ENCODE measurements at places on chromosomes 2 and 18. TPM values are rescaled to one million over a fixed set of nuclear protein-coding genes. Genes with fewer than 3 reads are reported as not detected.

CD207 gene
- total RNA-seq: not detected

REEP1 gene
- total RNA-seq: 1.8 TPM

PRSS56 gene
- 0.09 TPM for total RNA-seq

PCARE gene
- total RNA-seq: 0.22 TPM

CRYGC gene
- not detected for total RNA-seq

DSC2 gene
- total RNA-seq: 64.7 TPM

SH3RF3 gene
- total RNA-seq: 2.5 TPM

NEU2 gene
- not detected for total RNA-seq

DNA sequence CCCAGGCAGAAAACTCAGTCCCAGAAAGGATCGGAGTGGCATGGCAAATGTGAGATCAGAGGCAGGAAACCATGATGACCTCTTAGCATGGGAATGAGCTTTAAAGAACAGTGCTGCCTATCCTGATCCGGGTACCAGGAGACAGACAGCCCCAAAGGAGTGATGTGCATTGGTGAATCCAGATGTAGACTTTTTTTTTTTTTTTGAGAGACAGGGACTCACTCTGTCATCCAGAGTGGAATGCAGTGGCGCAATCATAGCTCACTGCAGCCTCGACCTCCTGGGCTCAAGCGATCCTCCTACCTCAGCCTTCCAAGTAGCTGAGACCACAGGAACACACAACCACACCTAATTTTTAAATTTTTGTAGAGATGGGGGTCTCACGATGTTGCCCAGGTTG is 122.7 kb downstream of the VAPA start:
- DNase-seq: no peak

GRCh38 chr2:76584474-76584873 is 873.8 kb upstream of the GCFC2 start:
- DNase-seq: no peak

DNA sequence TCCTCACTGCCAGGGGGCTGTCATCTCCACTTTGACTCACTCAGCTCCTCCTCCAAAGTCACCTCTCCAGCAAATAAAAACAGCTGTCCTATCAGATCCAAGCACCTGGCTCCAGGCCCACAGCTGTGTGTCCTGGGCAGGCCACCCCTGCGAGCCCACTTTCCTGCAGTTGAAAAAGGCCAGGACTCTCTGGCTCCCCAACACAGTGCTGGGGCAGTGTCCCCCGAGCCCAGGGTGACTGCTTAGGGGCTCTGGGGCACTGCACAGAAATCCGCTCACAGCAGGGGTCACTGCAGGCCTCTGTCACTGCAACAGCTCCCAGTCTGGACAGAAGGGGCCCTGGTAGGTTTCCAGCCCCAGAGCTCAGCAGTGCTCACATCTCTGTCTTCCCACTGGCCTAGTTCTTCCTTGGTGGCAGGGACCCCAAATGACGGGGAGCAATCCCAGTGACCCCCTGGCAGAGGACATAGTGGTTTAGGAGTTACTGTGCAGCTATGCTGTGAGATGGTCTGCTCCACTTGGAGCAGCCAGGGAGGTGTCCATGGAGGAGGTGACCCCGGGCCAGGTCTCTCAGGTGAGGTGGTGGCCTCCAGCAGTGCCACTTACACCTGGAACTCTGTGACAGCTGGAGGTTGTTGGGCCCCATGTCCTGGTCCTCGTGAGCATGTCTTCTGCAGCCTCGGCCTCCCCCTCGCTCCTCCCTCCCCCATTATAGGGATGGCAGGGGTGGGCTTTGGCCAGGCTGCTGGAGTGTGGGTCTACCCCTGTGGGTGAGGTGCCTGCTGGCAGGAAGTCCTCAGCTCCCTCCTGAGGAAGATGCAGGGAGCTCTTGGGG is 35.5 kb downstream of the HS6ST1 start:
- DNase-seq: no peak

DNA sequence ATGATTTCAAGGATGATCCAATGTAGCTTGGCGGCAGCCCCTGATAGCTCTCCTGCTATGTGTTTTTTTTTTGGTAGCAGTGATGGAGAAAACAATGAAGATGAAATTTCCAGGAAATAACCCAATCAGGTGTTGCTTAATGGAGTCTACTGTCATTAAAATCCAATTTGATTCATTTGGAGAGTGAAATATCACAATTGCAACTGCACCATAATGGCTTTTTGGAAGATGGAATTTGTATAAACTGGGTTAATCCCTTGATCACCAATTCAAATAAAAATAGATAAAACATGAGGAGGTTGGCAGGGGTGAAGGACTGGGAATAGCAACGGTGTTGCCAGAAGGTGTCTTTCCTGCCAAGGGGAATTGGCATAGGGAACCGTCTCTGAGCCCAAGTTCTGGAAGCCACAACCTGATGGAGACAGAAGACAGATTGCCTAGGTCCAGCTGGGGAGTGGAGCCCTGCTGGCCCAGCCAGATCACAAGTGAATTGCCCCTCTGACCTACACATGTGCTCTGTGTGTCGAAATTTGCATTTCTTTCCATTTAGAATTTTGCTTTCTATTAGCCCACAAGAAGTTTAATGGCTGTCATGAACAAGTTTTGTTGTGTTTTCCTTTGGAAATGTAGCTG is 170.3 kb upstream of the SPRED2 start:
- DNase-seq: no peak

DNA sequence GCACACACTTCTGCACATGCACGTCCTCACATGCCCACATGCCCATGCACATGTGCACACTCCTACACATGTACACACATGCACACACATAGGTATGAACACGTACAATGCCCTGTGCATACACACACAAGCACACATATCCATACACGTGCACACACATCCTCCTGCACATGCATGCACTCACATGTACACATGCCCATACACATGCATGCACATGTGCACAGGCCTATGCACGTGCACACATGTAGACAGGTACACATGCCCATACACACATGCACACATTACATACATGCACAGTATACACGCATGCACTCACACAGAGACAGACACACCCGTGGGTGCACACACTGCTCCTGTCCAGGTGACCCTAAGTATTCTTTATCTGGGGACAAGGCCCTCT is 34.3 kb downstream of the GPC1 start:
- DNase-seq: no peak

DNA sequence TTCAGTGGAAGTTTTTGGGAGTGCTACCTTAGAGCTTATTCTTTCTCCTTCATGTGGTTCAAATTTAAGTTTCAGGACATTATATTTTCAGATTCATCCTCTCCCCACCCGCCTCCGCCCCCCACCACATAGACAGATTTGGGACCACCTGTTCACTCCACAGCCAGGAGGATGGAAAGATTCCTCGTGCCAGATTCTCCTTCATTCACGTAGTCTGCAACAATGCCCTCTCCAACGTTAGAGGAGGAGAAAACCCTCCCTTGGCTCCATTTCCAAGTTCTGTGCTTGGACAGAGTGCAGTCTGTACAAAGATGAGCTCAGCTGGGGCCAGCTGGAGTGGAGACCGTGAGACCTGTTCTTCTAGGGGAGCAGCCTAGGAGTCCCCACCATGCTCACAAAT is 26.2 kb downstream of the POU3F3 start:
- no peak for DNase-seq

DNA sequence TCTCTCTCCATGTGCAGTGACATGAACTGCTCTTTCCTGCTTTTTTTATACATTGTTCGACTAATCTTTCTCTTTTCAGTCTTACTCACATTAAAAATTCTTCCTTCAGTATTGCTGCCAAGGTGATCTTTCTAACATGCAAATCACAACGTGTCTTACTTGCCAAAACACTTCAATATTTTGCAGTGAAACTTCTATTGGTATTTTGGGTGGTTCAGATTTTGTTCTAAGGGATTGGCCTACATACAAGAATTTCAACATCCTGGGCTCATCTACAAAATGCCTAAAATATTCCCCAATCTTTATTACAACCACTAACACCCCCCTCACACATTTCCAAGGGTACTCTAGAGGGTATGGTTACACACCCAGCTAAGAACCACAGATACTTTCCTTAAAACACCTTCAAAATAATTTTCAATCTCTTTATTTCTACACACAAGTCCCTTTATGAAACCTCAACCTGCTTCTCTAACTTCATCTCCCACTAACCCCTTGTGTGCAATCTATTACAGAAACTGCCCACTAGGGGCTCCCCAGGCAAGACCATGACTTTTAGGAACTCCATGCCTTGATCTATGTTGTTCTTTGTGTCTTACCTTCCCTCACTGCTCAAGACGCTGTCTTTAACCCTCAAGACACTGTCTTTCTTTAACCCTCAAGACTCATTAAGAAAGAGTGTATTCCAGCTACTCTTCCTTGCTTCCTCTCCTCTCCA is 50.9 kb downstream of the COL3A1 start:
- DNase-seq: no peak

GRCh38 chr2:11163439-11164317 is 8.4 kb downstream of the SLC66A3 start:
- DNase-seq: peak; percentile 24

- no peak for DNase-seq
These were observed 153.0 kb downstream of the UXS1 start for GRCh38 chr2:106041150-106041549.

GRCh38 chr2:102592601-102593000 is 26.8 kb upstream of the SLC9A2 start:
- DNase-seq: no peak

GRCh38 chr2:216737676-216738075 is 42.3 kb upstream of the IGFBP5 start:
- DNase-seq: no peak

GRCh38 chr18:6616981-6617380 is 112.5 kb upstream of the ARHGAP28 start:
- no peak for DNase-seq

DNA sequence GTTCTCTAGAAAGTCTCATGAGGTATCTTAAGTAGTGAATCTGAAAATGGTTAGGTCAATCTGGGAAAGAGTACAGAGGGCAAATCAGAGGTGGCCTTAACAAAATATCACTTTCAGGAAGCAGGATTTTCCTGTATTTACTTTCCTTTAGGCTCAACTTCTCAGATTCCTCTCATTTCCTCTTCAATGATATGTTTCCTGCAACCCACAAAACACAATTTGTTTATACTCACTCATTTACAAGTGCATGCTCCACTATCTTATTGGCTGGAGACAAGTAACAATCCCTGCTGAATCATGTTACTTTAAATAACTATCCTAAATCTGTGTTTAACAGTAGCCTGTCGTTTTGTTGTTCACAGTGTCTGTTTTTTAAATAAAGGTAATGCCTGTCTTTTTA is 228.1 kb downstream of the DSC3 start:
- DNase-seq: no peak

- no peak for DNase-seq
These were observed 5.7 kb downstream of the PARD3B start for GRCh38 chr2:204550751-204551511.

DNA sequence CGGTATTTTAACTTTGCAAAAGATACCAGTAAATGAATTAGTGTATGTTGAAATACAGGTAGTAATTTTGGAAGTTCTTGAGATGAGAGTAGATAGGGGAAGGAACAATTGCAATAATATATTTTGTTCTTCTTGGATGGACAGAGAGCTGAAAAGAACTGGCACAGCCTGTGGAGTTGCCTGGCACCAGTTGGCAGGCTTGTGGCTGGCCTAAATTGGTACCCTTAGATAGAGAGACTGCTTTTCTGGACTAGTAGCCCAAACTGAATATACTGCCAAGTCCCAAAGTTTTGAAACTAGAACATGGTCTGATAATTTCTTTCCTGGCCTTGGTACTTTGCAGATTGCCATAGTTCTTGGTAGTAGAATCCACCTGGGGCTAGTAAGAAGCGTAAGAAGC is 26.9 kb downstream of the MYO1B start:
- no peak for DNase-seq

DNA sequence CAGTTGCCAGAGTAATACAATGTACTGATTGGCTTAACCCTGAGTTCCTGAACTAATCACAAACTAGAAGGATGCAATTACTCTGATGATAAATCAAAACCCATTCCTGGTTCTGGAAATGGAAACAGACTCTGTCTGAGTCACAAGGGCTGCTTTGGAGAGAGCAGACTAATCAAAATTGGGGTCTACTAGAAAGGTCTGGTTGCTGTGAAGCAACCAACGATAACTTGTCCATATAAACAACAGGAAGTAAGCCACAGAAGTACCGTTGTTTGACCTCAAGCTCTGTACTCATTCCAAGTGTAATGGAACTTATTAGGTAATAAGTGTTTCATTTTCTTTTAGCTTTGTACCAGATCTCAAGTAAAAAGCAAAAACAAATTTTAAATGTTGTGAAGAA is 49.7 kb downstream of the RASGRP3 start:
- DNase-seq: no peak

DNA sequence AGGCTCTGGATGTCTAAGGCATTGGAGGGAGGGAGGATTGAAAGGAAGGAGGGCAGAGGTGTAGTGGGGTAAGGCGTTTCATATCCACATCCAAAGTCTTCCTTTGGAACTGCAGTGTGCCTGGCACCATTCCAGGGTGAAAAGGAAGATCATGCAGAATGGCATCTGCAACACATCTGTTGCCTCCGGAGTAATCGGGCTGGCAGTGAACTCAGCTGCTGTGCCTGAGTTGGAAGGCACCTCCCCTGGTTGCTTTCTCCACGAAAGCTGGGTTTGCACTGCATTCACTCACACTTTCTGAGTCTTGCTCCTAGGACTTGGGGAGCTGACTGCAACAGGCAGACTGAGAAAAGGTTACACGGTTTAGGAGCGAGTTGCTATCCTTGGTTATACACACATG is 30.3 kb upstream of the SEC11C start:
- DNase-seq: no peak

- no peak for DNase-seq
These were observed 105.8 kb upstream of the CTAGE1 start for GRCh38 chr18:22523481-22523880.

DNA sequence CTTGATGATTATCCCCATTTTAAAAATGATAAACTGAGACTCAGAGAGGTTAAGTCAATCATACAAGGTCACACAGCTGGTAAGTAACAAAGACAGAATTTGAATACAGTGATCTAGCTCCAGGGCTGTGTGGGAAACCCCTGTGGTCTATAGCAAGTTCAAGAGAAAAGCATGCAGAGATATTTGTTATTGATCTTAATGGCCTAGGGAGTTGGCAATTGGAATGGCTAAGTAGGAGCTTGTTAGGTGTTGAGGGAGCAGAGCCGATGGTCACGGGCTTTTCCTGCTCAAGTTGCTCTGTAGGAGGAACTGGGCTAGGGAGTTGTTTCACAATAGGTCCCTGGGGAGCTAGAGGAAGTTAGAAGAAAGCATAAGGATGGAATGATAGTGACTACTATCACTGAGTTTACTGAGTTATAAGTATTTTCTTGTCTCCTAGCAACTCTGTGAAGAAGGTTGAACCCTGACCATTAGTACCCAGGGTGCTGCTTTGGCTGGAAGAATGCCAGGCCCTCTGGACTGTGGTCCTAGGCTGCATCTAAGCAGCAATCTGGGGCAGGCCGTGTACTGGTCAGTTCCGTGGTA is 30.0 kb downstream of the RNF125 start:
- DNase-seq: no peak

DNA sequence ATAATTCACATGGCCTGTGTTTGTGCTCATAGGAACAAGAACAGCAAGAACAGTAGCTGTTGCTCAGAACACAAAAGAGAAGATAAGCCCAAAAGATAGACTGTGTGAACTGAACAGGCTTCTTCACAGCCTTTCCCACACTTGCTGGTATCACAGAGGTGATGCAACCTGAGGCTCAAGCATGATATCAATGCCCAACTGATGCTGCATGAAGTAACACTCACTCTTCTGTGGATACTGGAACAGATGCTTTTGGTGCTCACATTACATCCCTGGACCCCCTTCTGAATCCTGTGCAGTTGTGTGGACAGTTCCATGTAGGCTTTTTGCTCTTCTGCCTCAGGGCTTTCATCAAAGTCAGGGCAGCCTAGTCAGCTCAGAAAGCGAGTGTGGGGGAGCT is 88.4 kb upstream of the RND3 start:
- no peak for DNase-seq

Data from mesothelial cell of epicardium (in vitro differentiated cells).